MV-4-11 (cell line): ENCODE measurements at places on chromosomes 4 and X.
A peak's percentile ranks its signal among the peaks of the same experiment; 100 is the strongest.

GRCh38 chrX:68922013-68922412 is 93.2 kb downstream of the EFNB1 start:
- DNase-seq = no peak

GRCh38 chrX:69914781-69915180 is 135.0 kb downstream of the AWAT2 start:
- DNase-seq = no peak

DNA sequence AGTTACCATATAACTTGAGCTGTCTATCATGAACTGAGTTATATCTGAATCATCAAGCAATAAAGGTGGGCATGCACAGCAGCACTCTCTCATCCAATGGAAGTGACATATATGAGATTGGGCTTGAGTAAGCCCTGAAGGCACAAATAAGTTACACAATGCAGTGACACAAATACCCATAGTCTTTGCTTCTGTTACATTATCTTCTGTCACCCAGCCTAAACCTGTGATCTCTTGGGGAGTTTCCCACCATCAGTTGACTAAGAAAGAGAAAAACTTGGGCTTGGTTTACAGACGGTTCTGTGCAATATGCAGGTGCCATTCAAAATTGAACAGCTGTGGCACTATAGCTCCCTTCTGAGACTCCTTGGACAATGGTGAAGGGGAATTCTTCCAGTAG is 138.8 kb upstream of the IL15 start:
- no peak for DNase-seq

- no peak for DNase-seq
These were observed 74.3 kb upstream of the KCTD8 start for GRCh38 chr4:44522761-44523445.

- peak; percentile 81 for DNase-seq
These were observed 202.0 kb downstream of the DCLK2 start for GRCh38 chr4:150280081-150280895.

GRCh38 chrX:41442824-41443550 is 4.2 kb upstream of the NYX start:
- peak; percentile 48 for DNase-seq

DNA sequence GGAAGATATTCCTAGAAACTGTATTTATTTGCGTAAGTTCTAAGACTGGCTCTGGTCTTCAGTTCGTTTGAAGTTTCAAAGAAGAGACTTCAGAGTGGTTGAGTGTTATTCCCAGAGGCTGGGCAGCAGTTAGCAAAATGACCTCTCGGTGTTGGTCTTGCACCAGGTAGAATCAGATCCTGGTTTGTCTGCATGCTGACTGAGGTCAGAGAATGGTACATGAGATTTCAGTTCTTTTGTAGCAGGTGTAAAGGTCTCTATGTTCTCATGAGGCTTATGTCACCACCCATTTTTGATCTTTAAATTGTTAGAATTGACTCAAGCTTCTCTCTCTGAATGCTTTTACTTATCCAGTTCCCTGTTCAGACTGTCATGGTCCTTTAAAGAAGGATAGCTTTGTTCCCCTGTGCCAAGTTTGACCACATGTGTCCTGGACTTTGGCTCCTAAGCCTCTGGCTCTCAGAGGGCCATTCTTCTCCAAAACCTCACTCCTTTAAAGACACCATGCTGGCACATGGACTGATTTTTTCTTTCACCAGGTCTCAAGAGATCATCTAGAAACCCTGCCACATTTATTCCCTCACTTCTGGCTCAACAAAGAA is 355.8 kb upstream of the BOD1L1 start:
- no peak for DNase-seq

- DNase-seq = no peak
These were observed 245.4 kb downstream of the DCLK2 start for GRCh38 chr4:150323406-150324325.

GRCh38 chr4:122623637-122624166 is 2.8 kb upstream of the IL21 start:
- DNase-seq = peak; percentile 3

- DNase-seq = peak; percentile 50
These were observed 19.8 kb downstream of the CENPVL3 start for GRCh38 chrX:51598899-51599298.

- DNase-seq = no peak
These were observed 678.0 kb upstream of the INTU start for GRCh38 chr4:126954537-126955291.

GRCh38 chr4:157223456-157223855 is 2.9 kb downstream of the GRIA2 start:
- no peak for DNase-seq

DNA sequence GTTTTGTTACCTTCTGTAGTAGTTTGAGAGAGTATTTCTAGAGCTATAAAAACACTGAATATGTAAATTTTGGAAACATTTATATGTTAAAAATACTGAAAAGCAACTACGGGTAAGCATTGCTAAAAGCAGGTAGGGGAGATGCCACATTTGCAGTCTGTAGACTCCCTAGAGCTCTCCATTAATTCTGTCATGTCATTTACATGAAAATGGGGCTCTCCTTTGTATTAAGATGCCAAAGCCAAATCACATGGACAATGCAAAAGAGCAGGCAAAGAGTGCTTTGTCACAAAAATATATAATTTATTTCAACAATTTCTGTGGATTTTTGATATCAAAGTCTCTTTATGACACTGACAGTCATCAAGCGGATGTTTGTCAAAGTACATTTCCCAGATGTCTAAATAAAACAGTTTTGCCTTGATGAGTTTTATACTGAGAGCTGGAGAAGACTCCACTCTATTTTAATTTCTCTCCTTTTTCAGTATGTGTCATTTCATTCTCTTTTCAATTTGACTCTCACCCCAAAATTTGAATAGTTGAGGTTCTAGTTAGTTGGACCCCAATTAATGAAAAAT is 51.8 kb downstream of the LDB2 start:
- DNase-seq = no peak

DNA sequence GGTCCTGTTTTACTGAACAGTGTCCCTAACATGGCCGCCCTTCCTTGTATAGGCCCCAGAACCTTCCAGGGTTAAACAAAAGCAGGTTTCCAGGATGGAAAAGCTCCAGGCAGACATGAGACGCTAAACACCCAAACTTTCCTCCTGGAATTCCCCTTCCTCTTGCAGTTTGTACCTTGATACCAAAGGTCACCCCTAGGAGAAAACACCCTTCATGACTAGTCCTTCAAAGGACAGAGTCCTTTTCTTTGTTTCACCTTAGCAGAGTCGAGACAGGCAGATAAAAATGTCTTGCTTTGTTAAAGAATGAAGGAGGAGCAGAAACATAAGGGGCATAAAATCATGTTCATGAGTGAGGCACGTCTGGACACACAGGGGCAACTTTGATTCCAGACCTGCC is 247.5 kb downstream of the BCOR start:
- DNase-seq = no peak

DNA sequence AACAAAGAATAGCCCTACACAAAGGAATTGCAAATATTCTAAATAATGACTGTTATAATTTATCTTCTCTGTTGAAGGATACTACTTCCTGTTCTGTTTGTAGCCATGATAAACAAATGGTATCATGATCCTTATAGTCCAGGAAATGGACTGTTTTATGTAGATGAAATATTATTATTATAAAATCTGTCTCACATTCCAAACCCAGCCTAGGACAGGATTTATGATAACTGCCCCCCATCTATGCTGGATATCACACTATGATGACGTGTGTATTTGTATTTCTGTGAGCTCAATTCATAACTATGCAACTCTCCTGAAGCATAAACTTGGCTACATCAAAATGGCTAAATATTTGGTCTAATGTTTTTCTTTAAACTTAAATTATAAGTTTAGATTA is 21.3 kb downstream of the DMD start:
- no peak for DNase-seq

DNA sequence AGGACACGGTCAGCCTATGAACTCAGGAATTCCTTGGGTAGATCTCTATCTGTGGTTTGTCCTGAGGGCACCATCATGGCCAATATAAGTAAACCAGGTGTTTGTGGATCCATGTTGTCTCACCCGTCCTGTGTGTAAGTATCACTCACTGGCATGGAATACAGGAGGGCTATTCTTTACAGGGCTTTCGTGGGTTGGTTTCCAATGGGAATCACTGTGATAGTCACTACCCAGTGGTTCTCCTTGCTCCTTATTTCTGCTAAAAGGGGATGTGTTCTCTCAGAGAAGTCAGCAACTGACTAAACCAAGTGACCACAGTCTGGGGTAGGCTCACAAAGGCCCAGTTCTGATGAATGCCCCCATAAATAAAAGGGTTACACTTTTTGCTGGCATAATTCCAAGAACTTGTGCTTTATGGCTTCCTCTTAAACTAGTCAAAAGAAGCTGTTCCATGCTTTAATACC is 236.7 kb upstream of the JADE1 start:
- DNase-seq = no peak

- DNase-seq = peak; percentile 95
These were observed 35.0 kb downstream of the QDPR start for GRCh38 chr4:17476853-17477252.

DNA sequence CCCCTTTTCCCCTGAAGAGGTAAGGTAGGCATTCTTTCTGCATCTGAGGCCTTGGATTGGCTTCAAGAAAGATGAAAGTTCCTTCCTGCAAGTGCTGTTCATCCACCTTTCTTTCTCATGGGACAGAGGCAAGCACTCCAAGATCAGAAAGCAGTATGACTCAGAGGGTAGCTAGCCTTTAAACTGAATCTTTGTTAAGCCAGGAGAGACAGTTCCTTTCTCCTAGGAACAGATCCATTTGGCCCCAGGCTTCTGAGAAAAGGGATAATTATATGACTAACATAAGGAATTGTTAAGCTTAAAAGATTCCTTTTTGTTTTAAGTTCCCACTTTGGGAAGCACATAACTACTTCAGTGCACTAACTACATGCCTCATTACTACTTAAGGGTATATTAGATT is 192.0 kb downstream of the PPP3CA start:
- DNase-seq = no peak

- DNase-seq = peak; percentile 13
These were observed 101.0 kb downstream of the PAPSS1 start for GRCh38 chr4:107619066-107619465.

DNA sequence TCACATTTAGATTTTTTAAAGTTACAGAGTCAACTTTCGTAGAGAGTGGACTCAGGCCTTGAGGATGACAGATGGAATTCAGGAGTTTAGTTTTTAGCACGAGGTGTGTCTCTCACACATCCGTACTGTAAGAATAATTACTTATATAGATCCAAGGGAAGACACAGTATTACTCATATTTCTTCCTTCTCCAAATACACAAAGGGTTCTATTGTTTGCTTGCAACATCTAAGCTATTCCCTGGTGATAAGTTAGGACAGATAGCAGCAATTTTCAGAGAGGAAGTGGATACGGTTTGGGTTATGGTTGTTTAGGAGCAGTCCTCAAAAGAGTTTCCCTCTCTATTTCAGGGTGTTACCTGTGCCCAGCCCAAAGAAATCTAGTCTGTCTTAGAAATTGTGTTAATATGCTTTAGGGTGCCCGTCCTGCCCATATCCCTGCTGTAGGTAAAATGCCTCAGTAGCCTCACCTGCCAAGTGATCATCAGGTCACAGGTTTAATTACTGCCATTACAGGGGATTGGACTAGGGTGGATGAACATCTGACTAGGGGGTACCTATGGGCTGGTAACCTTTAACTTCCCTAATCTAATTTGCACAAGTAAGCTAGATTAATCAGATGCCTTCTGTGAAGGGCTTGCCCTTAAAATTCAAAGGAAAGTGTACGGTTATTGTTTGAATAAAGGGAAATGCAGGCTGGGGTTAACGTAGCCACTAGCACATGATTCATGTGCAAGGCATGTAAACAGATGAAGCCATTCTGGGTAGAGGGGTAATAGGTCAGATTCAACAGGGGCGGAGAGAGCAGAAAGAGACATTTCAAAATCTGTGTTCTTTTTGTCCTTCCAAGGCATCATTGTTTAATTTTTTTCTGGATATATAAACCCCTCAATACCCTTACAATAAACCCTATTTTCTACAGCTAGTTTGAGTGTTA is 8.7 kb upstream of the PPP3CA start:
- DNase-seq = peak; percentile 41

GRCh38 chr4:173153445-173153844 is 15.2 kb upstream of the GALNT7 start:
- DNase-seq = no peak
